ENCODE measurements at places on chromosomes 7 and 10. TPM values are rescaled to one million over a fixed set of nuclear protein-coding genes. Genes with fewer than 3 reads are reported as not detected.
A peak's percentile ranks its signal among the peaks of the same experiment; 100 is the strongest.

DNA sequence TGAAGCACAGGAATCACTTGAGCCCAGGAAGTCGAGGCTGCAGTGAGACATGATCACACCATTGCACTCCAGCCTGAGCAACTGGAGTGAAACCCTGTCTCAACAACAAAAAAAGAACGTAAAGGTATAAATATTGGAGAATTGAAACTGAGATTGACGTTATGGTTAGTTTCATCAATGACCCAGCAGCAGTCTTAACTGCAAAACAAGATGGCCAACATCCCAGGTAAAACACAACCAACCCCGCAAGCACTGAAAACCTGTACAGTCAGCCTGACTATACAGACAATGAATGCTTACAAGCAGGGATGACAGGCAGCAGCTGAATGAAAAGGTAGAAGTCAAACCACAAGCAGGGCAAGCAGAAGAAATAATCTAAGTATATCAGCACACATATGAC is 34.7 kb downstream of the WAPL start:
- no peak for DNase-seq

GRCh38 chr10:3180355-3181025 is 7.9 kb upstream of the PITRM1 start:
- no peak for DNase-seq

- DNase-seq, result no peak
Observed at GRCh38 chr7:128112018-128112780, 81.0 kb upstream of the LRRC4 start.

GRCh38 chr7:148746135-148746534 is 47.4 kb downstream of the CUL1 start:
- DNase-seq, result no peak

DNA sequence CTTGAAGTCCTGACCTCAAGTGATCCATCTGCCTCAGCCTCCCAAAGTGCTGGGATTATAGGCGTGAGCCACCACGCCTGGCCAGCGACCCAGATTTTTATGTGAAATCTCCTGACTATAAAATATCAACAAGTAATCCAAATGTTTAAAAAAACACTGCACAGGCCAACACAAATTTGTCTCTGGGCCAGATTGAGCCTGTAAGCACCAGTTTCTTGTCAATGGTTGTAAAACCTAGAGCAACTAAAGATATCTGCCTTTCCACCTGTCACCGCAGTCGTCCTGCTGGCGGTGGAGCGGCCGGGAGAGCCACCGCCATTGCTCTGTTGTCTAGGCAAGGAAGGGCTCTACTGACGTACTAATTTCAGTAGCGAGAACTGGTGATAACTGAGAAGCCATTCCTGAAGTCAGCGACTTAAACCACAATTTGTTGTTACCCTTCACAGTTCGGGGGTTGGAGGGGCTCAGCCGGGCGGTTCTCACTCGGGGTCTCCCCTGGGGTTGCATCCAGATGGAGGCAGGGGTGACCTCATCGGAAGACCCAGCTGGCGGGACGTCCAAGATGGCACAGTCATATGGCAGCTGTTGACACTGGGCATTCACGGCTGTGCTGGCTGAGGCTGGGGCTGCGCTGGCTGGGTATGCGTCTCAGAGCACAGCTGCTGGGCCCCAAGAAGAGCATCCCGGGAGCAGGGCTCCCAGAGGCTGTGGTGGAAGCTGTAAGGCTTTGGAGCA is 55.2 kb upstream of the PDGFA start:
- no peak for DNase-seq

GRCh38 chr7:44225566-44226395 is 25.0 kb downstream of the YKT6 start:
- DNase-seq, result no peak

DNA sequence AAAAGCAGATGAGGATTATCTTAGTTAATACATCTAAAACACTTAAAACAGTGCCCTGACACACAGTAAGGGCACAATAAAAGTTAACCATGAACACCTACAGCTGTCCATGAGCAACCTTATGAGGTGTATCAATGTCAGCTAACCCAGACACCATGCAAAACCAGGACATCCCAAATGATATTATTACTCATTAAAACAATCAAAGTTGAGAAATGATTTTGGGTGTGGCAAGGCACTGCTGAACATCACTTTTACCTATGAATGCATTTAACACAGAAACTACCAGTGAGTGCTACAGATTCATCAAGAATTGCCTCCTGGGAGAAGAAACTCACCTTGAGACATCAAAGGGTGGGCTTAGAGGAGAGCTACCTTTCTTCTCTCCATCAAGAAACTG is 18.3 kb downstream of the IRF5 start:
- no peak for DNase-seq

DNA sequence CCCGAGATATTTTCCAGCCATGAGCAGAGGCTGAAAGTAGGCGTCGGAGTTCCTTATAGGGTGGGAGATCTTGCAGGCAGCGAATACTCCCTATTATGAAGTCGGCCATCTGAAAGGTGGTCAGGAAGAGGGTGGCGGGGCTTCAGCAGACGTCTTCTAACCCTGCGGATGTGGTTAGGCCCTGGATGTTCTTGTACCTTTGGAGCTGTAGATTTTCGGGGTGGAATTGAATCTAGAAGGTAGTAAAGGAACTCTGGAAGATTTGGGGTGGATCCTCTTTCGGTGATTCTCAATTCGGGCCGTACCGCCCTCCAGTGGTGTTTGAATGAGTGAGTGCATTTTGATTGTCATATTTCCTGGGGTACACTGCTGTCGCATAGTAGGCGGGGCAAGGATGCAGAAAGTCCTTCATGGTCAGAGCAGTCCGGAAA is 635 bp downstream of the NUP205 start:
- peak; percentile 52 for DNase-seq

DNA sequence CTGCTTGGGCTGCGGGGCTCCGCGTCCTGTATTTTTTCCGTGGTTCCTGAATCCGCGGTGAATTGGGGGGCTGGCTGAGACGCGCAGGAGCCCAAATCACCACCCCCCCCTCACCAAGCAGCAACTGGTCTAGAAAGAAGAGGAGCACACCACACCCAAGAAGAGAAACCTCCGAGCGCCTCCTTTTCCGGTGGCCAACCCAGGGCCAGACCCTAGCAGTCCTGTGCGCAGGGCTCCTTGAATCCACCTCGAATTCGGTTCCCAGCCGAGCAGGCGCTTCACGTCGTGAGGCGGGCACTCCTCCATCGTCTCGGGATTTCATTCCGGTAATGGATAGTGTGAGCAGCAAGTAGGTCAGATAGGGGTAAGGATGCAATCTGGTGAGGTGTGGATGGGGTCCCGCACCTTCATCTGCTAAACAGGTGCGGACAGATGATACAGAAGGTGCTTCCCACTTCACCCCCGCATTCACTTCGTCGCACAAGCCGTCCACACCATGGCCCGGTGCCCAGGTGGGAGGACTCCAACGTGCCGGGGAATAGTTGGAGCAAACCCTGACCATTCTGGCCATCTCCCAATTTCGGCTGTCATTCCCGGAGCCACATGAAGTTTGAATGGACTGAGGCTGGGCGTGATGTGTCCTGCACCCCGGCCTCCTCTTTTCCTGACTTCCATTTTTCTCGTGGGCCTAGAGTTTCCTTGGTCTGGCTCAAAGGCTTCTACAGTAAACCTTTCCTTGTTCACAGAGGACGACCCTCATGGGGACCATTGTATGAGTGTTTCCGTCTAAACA is 19.8 kb upstream of the ZNF273 start:
- DNase-seq, result peak; percentile 9

GRCh38 chr7:158129037-158130022 is 458.3 kb downstream of the PTPRN2 start:
- no peak for DNase-seq

DNA sequence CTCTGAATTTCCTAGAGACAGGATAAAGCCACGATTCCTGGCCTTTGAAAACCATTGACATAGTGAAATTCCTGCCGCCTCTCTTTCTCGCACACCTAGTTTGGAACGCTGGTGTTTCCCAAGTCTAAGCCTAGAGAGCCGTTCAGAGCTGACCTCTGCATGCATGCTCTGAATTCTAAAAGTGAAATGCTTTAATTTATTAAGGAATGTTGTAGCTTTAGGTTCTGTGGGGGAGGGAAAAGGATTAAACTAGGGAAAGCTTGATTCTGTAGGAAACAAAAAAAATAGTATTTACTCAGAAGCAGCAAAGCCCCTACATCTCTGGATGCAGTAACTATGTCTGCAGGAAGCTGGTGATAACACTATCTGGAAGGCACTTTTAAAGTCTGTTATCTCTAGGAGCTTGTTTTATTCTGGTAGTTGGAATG is 27.3 kb downstream of the PFKP start:
- DNase-seq, result no peak

GRCh38 chr10:119253433-119254174 is 46.2 kb downstream of the GRK5 start:
- DNase-seq, result peak; percentile 70

GRCh38 chr7:105408791-105409410 is 20.2 kb upstream of the SRPK2 start:
- no peak for DNase-seq

PRKAR2B gene
- 7.1 TPM for total RNA-seq

CPN1 gene
- total RNA-seq, result not detected

ASB10 gene
- total RNA-seq, result not detected

IFIT1B gene
- total RNA-seq, result not detected

INHBA gene
- 17.9 TPM for total RNA-seq

LHFPL3 gene
- total RNA-seq, result not detected

EPC1 gene
- 39.2 TPM for total RNA-seq
